Nucleus accumbens (tissue), 56 donors: ENCODE measurements at places on chromosomes 6 and 20.
A peak's percentile ranks its signal among the peaks of the same experiment; 100 is the strongest.

- DNase-seq = no peak
These were observed 176.7 kb upstream of the HSF2 start for GRCh38 chr6:122222761-122223160.

- no peak for DNase-seq
These were observed 55.0 kb upstream of the IYD start for GRCh38 chr6:150313781-150314180.

DNA sequence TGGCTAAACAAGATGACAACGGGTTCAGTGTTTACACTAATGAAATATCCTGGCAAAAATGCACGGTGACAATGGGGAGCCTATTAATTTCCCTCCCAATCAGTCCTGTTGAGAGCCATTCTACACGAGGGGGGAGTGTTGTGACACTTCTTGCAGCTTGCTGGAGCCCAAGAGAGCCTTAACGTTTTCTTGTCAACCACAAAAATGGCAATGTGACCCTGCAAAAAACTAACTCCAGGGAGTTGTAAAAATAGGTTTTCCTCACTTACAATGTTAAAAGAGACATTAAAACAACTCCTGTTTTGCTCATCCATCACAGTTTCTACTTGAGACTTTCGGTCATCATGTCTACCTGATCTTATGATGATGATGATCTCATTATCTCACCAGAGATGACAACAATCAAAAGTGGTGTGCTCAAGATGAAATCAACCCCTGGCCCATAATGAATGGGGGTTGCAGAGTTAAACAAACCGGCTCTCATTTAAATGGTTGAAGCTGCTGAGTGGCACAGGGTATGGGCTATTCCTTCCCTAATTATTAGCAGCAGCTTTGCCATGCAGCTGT, 57.9 kb downstream of the GJA10 start:
- no peak for DNase-seq

DNA sequence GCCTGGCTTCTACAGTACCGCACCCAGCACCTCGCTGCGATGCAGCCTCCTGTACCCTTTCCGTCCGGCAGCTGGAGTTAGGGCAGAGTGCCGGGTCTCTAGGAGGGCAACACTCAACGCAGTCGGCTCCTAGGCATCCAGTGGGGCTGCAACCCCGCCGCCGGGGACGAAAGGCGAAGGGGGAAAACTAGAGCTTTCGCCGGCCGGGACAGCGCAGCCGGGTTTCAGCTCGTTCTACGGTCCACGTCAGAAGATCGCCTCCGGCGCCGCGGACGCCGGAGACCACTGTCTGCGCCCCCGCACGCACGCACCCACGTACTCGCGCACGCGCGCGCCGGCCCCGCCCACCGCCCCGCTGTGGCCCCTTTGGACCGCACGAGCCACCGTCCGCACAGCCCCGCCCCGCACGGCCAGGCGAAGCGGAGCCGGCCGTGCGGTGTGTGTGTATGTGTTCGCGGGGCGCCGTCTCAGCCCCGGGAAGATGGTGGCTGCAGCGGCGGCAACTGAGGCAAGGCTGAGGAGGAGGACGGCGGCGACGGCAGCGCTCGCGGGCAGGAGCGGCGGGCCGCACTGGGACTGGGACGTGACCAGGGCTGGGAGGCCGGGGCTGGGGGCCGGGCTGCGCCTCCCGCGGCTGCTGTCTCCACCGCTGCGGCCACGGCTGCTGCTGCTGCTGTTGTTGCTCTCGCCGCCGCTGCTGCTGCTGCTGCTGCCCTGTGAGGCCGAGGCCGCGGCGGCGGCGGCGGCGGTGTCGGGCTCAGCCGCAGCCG, at the start of gene ATRN:
ATRN (plus strand) TSS at position 392 of the 770 bp plus-strand sequence; CDS start at position 482, 90 bp downstream.
- DNase-seq = peak; percentile 77

DNA sequence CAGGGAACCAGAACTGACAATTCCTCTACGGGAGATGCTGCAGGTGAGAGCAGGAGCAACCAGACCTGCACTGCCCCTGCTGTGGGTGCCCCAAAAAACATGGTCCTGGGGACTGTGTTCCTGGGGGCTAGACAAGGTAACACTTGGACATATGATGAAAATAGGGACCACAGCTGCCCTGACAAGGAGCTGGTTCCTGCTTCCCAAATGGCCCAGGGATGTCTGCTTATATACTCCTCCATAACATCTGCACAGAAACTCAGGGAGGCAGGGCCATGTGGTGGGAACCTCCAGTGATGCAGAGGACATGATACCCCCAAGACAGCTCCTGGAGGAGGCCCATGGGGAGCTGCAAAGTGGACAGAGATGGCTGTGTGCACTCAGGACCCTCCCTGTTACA, 19.8 kb downstream of the HLA-F start:
- DNase-seq = no peak

DNA sequence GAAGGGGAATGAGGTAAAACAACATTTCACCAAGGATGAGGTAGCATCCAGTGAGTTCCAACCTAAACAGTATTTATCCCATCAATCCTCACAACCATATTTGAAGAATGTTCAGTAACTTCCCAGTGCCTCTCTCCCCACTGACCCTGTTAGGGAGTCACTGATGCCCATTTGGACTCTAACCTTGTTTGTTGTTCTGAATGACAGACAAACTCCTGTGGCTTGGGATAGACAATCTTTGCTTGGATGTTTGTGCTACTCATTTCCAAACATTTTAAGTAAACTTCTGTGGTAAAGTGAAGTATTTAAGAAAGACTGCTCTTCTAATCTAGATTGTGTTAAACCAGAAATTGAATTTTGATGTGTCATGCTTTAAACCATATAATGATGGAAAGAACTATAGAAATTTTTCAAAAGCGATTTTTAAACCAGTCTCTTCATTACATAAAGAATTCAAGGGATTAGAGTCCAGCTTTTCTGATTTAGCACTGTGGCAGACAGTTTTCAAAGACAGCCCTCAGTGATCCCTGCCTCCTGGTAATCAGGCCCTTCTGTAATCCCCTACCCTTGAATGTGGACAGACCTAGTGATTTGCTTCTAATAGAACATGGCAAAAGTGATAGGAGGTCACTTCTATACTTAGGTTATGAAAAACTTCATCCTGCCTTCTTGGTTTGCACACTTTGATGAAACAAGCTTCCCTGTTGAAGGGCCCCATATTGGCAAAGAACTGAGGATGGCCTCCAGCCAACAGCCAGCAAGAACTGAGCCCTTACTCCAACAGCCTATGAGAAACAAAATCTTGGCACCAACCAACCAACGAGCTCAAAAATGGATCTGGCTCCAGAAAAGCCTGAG, 191.6 kb downstream of the DST start:
- DNase-seq = no peak

DNA sequence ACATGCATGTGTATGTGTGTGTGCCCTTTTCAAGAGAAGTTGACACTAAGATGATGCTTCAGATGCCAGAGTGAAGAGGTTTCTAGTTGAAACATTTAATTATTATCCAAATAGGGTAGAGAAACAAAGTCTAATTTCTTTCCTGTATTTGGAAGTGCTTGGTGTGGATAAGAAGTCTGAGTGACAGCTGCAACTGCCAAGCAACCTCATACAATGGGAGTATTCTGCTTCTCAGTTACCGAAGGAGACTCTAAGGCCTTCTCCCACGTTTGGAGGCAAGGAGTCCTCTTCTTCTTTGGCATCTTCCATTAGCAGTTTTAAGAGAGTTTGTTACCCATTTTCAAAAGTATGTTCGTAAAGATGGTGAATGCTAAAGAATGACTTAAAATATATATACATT, 82.4 kb downstream of the HDGFL1 start:
- no peak for DNase-seq

DNA sequence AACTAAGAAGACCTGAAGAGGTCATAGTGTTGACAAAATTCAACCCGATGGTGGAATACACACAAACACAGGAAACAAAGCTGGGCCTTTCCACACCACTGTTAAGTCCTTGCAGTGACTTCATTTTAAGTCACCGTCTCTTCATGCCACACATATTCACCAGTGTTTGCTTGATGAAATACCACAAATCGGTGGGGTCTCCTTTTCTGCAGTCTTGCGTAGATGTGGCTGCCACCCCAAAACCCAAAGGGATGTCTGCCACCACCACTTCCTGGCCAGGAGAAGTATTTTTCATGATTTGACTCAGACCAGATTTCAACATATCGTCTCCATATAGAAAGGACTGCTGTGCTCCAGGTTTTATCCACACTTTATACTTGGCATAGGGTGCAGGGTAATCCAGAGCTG, 11.0 kb upstream of the COL10A1 start:
- no peak for DNase-seq

DNA sequence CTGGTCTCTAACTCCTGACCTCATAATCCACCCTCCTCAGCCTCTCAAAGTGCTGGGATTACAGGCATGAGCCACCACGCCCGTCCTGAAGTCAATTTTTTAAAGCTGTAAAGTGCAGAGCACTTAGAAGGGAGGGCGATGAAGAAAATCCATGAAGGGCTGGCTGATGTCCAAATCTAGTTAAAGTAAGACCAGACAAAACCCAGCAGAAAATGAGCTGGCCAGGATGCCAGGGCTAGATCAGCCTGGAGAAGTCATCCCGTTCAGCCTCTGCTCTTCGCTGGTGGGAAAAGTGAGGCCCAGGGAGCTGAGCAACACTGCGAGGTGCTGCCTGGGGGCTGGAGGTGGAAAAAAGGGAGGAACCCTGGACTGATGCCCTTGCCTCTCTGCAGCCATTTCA, 3.1 kb downstream of the BPIFB4 start:
- DNase-seq = no peak

DNA sequence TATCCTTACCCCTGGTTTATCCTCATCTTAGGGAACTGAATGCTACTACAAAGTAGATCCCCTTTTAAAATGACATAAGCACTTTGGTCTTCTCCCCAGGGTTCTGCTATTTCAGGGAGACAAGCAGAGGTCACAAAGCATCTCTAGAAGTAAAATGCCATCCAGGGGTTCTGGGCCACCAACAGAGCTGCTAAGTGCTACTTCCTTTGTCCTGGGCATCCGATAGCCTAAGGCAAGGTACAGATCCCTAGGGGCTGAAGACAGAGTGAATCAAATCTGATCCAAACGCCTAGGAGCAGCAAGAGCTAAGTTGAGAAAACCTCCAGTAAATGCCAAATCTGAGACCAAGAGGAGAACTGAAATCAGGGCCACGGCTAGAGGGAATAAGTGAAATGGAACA, 161.2 kb downstream of the PTPRT start:
- no peak for DNase-seq

DNA sequence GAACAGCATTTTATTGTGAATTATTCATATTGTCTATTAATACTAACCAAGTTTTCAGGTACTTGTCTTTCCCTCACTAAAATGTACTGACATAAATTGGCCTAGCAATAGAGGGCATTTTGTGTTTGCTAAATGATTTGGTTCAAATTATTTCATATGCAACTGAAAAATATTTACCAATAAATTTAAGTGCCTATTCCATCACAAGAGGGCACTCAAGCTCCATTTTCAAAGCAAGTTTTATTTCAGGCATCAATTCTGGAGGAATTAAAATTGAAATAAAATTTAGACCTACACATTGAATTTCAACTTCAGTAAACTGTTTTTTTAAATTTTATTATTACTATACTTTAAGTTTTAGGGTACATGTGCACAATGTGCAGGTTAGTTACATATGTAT, 114.3 kb upstream of the SYNCRIP start:
- DNase-seq = no peak

- no peak for DNase-seq
These were observed 29.8 kb upstream of the GMDS start for GRCh38 chr6:2274981-2275891.

DNA sequence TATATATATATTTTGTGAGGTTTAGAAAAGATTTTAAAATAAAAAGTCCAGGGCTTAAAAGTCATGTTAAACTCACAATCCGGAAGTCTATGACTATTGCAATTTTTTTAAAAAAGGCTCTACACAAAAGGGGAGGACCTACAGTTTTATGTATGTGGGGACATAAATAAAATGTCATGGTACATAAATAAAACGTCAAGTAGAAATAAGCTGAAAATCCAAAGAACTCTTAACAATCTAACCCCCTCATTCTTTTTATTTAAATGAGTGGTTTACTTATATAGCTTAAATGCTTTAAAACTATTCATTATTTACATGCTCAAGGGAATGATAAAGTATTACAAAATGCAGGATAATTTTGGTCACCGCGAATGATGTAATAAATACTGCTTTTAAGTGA, 36.2 kb downstream of the STX7 start:
- DNase-seq = no peak

DNA sequence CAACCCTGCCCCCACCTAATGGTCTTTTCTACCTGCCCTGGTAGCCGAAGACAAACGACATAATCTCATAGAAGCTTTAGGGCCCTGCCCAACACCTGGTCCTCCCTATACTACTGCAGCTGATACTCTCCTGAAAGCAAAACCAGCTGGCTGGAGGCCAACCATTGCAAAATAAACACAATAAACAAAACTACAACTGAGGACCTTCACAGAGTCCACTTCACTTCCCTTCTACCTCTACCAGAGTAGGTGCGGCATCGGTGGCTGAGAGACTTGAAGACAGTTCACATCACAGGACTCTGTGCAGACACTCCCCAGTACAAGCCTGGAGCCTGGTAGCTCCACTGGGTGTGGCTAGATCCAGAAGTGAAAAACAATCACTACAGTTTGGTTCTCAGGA, 476.2 kb downstream of the MMUT start:
- no peak for DNase-seq

DNA sequence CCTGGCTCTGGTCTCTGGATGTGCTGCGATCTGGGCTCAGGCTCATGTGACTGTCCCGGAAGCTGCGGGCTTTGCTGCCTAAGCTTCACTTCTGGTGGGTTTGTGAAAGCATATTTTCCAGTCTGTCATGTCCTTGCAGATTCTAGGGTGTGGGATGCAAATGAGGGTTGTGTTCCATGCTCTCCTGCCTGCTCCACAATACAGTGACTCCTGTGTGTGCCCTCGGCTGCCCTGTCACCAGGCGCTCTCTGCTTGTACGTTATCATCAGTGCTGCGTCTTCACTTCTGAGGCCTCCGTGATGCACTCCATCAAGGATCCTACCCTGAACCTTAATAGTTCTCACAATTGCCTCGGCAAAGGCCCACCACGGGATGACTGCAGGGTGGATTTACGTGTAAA, 84.2 kb downstream of the TTLL2 start:
- no peak for DNase-seq

DNA sequence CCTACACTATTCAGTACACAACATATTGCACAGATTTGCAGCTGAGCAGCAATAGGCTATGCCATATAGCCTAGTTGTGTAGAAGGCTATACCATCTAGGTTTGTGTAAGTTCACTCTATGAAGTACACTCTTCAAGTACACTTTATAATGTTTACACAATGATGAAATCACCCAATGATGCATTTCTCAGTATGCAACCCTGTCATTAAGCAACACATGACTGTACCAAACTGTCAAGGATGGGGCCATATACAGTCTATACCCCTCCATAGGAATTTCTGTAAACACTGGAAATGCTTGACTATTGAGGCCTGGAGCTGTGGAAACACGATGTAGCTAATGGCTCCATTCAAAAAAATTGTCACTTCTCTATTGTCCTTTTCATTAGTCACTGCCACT, 535.4 kb downstream of the EPM2A start:
- DNase-seq = no peak

DNA sequence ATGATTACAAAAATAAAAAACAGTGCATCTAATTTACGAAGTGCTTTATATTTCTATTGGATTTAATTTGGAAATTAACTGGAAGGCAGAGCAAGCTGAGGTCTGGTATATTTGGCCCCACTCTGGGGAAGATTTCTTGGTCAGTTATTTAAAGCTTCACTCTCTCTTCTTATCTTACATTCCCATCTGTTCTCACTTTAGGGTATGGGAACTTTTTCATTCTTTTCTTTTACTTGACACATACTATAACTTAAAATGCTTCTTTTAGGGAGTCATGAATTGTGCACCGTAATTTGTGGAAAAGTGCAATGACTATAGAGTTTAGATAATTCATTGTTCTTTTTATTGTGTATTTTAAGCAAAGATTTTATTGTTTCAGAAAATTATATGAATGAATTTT, 170.4 kb downstream of the BCKDHB start:
- no peak for DNase-seq

- DNase-seq = no peak
These were observed 68.3 kb downstream of the NPEPL1 start for GRCh38 chr20:58760856-58761255.
